Activated naive CD4-positive, alpha-beta T cell treated with anti-CD3 and anti-CD28 coated beads, Interleukin-2, amount 50 U/mL, for 16 hours (primary cell): ENCODE measurements at places on chromosomes 11 and 22.
A peak's percentile ranks its signal among the peaks of the same experiment; 100 is the strongest.

DNA sequence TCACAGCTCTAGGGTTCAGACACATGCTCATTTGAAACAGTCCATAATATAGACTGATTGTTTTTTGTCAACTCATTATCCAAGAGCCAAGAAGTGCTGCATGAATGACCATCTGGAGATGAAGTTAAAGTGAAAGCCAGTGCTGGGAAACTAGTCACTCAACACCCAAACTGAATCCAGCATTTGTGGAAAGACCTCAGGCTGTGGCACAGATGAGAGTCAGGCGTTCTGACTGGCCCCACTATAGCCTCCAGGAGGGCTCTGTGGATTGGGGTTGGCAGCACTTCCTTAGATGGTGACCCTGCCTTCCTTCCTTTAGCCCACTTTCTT is 2.1 kb downstream of the FEZ1 start:
- no peak for DNase-seq

GRCh38 chr11:5891216-5891800 is 1.7 kb upstream of the OR52E5 start:
- no peak for DNase-seq

GRCh38 chr11:68099474-68100405 is 21.4 kb downstream of the CHKA start:
- peak; percentile 31 for DNase-seq

DNA sequence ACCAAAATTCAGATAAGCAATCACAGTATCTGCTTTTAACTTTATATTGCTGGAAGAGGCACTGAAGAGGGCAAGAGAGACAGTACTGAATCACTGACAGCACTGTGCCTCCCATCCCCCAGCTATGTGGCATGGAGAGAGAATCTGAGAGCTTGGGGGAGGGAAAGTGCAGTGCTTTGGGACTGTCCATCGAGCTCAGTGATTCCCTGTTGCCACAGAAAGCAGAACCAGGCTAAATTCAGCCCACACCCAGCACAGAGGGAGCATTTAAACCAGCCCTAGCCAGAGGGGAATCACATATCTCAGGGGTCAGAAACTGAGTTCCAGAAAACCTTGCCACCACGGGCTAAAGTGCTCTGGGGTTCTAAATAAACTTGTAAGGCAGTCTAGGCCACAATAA is 44.3 kb downstream of the KCNQ1 start:
- DNase-seq, result no peak

- DNase-seq, result no peak
Measured at GRCh38 chr11:45264839-45265515, 21.2 kb downstream of the SYT13 start.

GRCh38 chr22:46464701-46465344 is 72.6 kb downstream of the CELSR1 start:
- no peak for DNase-seq

DNA sequence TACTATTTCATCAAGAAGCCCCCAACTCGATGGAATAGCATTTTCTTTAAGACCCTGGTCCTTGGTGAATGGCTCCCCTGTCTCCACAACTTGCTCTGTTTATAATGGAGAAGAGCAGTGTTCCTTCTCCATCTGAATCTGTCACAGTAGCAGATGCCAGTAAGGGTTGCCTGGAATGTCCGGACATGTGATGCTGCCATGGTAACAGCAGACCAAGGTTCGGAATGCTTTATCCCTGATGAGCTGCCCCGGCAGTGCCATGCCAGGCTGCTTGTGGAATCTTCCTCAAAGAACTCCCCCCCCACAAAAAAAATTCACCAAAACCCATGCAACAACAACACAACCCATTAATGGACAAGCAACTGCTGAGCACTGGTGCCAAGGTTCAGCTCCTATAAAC is 72.5 kb downstream of the KCNC1 start:
- no peak for DNase-seq

- no peak for DNase-seq
Measured at GRCh38 chr11:60528465-60528864, 13.3 kb downstream of the MS4A13 start.

- DNase-seq, result no peak
Measured at GRCh38 chr22:23227380-23227779, 47.1 kb downstream of the BCR start.

GRCh38 chr11:85948884-85949283 is 93.7 kb downstream of the CCDC83 start:
- DNase-seq, result no peak

DNA sequence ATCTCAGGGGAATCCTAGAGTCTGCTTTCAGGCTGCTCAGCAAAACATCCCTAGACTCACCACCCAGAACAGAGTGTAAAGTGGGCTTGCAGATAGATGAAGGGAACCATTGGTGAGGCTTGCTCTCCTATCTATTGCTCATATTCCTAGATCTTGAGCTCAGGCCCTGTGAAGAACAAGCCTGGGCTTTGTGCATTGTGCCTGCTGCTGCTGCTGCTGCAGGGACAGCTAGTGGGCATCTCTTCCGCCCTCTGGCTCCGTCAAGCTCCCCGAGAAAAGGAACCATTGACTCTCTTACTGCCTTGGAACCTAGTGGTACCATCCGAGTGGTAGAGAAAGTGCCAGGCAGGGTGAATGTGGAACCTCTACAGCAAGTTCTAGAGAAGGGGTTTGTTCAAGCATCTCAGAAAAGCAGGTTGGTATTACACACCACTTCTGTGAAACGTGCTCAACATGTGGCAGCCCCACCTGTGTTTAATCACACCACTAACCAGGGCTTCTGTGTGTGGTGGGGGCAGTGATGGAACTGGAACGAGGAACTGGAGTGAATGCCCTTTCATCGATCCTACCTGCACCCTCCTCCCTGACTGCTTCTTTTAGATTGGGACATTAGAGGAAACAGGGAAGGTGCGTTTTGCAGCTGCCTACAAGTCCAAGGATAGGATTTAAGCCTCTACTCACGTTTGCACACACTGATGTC is 4.4 kb downstream of the BACE1-AS start:
- no peak for DNase-seq

- DNase-seq, result no peak
Measured at GRCh38 chr11:125193841-125194240, 29.3 kb downstream of the PKNOX2 start.

DNA sequence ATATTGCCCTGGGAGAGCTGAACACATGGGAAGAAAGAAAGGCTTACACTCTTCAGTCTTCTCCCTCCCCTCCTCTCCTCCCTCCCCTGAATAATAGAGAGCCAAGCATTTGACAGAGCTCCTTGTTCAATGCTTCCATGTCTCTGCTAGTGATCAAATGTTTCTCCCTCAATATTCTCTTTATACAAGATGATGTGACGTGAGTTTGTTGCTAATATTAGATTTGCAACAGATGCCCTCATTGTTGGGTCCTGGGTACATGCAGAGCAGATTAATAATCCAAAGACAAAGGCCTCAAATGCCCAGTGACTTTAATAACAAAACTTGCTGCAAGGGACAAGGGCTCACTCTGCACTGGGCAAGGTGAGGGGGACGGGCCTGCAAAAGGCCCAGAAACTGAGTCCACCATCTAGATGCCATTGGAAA is 7.1 kb upstream of the ENDOD1 start:
- DNase-seq, result no peak

GRCh38 chr11:86980086-86980796 is 25.0 kb upstream of the FZD4 start:
- DNase-seq, result no peak

- no peak for DNase-seq
Measured at GRCh38 chr22:29658176-29658575, 54.7 kb downstream of the NF2 start.

- no peak for DNase-seq
Measured at GRCh38 chr11:32425761-32426160, 9.6 kb downstream of the WT1 start.

DNA sequence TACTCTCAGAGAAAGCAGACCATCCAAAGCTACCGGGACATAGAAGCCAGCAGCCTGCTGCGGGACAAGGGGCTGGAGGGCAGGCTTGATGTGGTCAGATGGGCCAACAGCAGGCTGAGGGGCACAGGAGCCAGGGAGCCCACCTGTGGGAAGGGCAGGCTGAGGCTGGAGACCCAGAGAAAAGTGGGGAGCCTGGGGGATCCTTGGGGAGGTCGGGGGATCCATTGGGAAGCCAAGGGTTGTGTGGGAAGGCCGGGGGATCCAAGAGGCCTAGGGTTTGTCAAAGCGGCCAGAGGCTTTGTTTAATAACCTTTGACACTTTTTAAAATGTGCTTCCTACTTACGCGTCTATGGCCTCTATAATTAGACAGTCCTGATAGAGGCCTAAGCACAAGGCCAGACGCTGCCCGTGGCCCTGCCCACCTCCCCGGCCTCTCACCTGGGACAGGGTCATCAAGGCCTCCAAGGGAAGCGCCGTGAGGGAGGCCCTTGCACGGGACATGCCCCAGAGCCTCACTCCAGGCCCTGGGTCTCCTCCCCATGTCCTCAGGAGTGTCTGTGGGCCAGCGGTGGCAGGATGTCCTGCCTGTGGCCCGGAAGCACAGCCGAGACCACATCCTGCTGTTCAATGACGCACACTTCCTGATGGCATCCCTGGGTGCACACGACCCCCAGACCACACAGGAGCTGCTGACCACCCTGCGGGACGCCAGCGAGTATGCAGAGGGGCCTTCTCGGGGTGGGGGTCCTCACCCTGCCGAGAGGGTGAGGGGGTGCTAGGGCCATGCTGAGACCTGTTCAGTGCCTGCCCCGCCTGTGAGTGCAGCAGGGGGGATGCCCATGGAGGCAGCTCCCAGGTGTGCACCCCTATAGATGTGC is 8.6 kb upstream of the GTSE1 start:
- no peak for DNase-seq

- no peak for DNase-seq
Measured at GRCh38 chr11:83007909-83008580, 63.7 kb downstream of the RAB30 start.

- no peak for DNase-seq
Measured at GRCh38 chr11:75478783-75479596, 46.0 kb upstream of the KLHL35 start.

- no peak for DNase-seq
Measured at GRCh38 chr11:94732617-94733281, 35.4 kb upstream of the AMOTL1 start.

GRCh38 chr11:123434911-123435310 is 4.8 kb downstream of the GRAMD1B start:
- no peak for DNase-seq

GRCh38 chr11:31814176-31814868 is 3.2 kb upstream of the PAX6 start:
- no peak for DNase-seq

- no peak for DNase-seq
Measured at GRCh38 chr11:86458294-86459001, 83.8 kb downstream of the CCDC81 start.

GRCh38 chr11:9075556-9075955 is 15.8 kb downstream of the SCUBE2 start:
- no peak for DNase-seq

DNA sequence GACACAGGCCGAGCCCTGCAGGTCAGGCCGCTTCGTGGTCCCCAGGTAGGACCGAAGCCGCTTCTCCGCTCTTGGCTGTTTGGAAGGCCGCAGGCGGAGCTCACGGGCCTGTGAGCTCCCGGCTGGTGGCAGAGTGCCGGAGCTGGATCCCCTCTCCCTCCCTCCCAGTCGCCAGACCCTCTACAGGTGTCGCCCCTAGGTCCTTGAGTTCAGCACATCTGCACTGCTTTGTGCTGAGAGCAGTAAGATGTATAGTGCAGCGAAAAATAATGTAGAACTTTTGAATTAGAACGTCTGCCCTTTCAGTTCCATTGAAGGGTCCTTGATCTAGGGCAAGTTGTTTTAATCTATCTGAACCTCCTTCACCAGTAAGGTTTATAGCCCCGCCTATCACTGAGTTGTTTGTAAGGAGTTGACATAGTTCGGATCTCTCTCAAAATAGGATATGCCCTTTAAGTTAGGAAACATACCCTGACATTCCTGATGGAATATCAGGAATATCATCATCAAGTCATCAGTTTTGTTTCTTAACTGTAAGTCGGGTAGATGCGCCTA is 419 bp downstream of the ANKRD49 start:
- DNase-seq, result no peak
